CMK (cell line): ENCODE measurements at places on chromosomes 13 and 19.

DNA sequence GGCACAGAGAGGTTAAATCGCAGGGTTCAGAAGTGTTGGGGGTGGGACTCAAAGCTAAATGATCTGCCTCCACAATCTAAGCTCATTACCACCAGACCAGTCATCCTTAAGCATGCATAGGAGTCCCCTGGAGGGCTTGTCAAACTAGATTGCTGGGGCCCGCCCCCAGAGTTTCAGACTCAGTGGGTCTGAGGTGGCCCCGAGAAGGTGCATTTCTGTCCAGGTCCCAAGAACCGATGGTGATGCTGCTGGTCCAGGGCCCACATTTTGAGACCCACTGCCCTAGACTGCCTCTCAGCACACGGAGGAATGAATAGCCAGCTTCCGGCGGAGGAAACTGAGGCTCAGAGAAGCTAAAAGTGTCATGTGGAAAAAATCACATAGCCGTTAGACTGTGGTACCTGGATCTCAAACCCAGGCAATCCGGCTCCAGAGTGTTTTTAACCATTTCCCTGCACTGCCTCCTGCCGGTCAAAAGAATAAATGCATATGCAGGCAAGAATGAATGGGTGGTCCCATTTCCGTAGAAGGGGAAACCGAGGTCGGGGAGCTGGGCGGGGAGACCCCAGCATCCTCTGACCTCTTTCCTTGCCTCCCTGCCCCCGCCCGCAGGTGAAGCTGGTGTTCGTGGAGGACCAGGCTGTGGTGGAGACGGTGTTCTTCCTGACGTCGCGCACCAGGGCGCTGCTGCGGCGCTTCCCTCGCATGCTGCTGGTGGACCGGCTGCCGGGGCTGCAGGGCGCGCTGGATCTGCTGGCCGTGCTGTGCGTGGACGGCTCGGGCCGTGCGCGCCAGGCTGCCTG, 23.8 kb downstream of the ZSWIM9 start:
- no peak for DNase-seq

- DNase-seq: no peak
Observed at GRCh38 chr13:102040812-102041211, 361.0 kb downstream of the FGF14 start.

GRCh38 chr13:73943137-73943964, 190.9 kb downstream of the KLF12 start:
- no peak for DNase-seq

GRCh38 chr19:44576843-44577565, 36.4 kb upstream of the IGSF23 start:
- DNase-seq: no peak

- DNase-seq: no peak
Observed at GRCh38 chr19:23972161-23972560, 57.5 kb downstream of the ZNF726 start.

DNA sequence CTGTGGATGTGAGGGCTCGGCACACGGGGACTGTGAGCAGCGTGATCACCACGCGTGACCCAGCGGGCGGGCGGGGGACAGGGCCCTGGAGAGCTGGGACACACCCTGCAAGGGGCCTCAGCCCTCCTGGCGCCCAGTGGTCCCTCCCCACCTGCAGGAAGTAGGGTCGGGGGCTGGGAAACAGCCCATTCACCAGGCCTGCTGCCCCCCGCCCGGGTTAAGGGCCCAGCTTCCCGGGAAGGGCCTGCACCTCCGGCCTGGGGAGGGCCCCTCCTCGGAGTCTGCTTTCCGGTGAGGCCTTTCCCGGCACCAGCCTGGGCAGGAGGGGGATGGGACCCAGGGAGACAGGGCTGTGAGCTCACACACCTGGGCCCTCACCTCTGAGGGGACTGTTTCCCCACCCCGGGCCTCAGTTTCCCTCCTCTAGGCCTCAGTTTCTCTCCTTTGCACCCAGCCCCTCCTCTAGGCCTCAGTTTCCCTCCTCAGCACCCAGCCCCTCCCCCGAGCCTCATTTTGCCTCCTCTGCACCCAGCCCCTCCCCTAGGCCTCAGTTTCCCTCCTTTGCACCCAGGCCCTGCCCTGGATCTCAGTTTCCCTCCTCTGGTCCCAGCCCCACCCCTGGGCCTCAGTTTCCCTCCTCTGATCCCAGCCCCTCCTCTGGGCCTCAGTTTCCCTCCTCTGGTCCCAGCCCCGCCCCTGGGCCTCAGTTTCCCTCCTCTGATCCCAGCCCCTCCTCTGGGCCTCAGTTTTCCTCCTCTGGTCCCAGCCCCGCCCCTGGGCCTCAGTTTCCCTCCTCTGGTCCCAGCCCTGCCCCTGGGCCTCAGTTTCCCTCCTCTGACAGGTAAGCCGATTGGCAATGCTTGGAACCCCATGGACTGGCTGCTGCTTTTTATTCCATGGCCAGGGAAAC, 1.9 kb upstream of the MADCAM1 start:
- no peak for DNase-seq

DNA sequence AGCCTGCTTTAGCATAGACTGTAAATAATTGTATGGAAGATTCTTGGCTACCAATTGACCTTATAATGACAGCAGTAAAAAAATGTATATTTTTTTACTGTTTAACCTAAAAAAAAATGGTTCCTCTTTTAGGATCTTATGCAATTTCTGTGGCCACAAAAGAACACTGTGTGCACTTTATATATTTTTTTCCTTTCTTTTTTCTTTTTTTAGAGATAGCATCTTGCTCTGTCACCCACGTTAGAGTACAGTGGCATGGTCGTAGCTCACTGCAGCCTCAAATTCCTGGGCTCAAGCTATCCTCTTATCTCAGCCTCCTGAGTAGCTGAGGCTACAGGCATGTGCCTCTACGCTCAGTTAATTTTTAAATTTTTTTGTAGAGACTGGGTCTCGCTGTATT, 6.1 kb downstream of the FLT3 start:
- no peak for DNase-seq

DNA sequence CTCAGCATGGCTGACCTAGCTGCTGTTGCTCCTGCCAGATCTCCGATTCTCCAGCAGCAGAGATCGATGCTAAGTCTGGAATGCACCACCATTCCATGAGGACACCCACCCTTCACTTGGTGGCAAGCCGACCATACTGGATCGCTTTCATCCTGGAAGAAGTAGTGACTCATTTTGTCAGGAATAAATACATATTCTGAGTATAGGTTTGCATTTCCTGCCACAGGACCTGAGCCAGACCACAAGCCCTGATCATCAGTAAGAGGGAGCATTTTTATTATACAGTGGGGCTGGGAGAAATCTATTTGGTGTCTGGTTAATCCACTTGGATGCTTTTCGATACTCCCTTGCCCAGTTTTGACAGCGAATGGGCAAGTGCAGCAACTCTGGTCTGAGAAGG, 10.9 kb upstream of the KCTD15 start:
- no peak for DNase-seq

DNA sequence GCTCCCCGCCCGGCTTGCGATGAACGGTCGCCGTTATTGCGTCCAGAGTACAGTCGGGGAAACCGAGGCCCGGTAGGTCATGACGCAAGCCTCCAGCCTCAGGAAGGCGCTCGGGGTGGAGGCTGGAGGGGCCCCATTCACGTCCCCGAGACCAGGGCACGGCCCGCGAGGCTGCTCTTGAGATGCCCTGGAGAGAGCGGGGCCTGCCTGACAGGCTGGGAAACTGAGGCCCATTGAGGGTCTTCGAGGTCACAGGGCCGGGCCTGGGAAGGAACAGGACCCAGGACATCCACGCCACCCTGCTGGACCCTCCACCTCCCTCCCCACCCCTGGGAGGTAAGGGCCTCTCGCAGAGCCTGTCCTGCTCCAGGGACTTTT, 367 bp downstream of the NDUFS7 start:
- no peak for DNase-seq

DNA sequence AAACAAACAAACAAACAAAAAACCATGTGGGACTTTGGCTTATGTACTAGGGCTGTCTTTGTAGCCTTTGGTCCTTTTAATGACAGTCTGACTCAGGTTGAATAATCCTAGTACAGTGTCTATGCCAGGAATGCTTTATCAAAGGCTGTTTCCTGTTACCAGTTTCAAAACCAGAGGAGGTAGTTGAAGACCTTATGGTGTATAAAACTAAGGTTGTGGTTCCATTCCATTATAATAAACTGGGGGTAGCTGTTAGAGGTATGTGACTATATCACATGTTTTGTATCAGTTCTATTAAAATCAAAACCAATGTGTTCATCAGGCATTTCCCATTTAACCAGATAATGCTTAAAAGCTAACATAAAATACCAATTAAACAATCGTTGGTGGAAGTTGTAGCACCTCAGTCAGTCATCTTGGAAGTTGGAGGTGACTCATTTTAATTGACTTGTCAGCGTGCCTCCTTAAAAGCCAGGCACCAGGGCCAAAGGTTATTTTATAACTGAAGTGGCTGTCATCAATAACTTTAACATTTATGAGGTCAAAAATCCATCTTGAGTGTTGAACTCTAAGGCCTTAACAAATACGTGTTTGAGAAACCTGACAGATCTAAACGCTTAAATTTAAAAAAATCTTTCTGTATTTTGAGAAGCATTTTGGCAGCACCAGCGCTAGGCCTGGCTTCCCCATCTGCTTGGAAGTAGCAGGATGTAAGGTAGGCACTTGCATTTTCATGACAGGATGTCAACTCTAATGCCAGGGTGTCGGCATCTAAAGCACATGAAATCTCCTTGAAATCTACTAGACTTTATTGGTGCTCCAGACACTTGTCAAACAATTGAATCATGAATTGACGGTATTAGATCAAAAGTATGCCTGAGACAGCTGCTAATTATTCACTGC, 162.5 kb downstream of the LMO7 start:
- DNase-seq: no peak
